Cerebellum (tissue), 4 donors: ENCODE measurements at places on chromosomes 5 and 9. TPM values are rescaled to one million over a fixed set of nuclear protein-coding genes. Genes with fewer than 3 reads are reported as not detected.

GRCh38 chr9:124220946-124221451 lies 36.8 kb upstream of the NEK6 start:
- DNase-seq = no peak

DNA sequence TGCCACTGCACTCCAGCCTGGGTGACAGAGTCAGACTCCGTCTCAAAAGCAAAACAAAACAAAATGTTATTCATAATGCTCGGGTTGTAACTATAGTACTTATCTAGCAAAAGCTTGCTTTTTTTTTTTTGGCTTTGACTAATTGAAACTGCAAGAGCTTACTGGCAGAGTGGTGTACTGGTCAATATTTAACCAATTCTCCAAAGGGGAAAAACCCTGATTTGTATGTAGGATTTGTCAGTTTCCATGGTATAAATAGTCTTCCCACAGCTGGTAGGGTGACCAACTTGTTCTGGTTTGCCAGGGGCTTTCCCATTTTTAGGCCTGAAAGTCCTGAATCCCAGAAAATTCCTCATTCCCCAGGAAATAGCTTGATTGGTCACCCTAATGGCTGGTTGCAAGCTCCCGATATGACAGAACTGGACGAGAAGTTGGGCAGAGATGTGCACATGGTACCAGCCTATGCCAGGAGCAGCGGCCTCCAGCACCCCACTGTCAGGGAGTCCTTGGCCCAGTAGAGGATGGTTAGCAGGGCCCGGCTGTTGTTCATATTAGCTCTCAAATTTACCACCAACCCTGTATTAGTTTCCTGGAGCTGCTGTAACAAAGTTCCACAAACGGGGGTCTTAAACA lies 58.0 kb downstream of the FXN start:
- no peak for DNase-seq

- no peak for DNase-seq
Measured at GRCh38 chr5:74624501-74624900, 16.0 kb downstream of the ENC1 start.

The SLC46A2 gene
- 0.73 TPM for total RNA-seq

- no peak for DNase-seq
Measured at GRCh38 chr5:1013238-1013947, 4.8 kb downstream of the NKD2 start.

- DNase-seq = no peak
Measured at GRCh38 chr9:27261517-27262211, 35.3 kb downstream of the EQTN start.

GRCh38 chr5:135944967-135945560 lies 9.7 kb downstream of the LECT2 start:
- peak; percentile 26 for DNase-seq

- no peak for DNase-seq
Measured at GRCh38 chr5:94153736-94154450, 412.5 kb upstream of the POU5F2 start.

GRCh38 chr5:133520062-133520461 lies 92.3 kb downstream of the FSTL4 start:
- DNase-seq = no peak

- DNase-seq = no peak
Measured at GRCh38 chr5:31477516-31477915, 54.4 kb downstream of the DROSHA start.

GRCh38 chr9:121878271-121878822 lies 214.8 kb downstream of the TTLL11 start:
- DNase-seq = no peak

The PCSK5 gene
- 31.7 TPM for total RNA-seq

- no peak for DNase-seq
Measured at GRCh38 chr5:67021962-67022361, 174.6 kb downstream of the CD180 start.

GRCh38 chr9:96040591-96041461 lies 165.3 kb downstream of the ERCC6L2 start:
- no peak for DNase-seq

DNA sequence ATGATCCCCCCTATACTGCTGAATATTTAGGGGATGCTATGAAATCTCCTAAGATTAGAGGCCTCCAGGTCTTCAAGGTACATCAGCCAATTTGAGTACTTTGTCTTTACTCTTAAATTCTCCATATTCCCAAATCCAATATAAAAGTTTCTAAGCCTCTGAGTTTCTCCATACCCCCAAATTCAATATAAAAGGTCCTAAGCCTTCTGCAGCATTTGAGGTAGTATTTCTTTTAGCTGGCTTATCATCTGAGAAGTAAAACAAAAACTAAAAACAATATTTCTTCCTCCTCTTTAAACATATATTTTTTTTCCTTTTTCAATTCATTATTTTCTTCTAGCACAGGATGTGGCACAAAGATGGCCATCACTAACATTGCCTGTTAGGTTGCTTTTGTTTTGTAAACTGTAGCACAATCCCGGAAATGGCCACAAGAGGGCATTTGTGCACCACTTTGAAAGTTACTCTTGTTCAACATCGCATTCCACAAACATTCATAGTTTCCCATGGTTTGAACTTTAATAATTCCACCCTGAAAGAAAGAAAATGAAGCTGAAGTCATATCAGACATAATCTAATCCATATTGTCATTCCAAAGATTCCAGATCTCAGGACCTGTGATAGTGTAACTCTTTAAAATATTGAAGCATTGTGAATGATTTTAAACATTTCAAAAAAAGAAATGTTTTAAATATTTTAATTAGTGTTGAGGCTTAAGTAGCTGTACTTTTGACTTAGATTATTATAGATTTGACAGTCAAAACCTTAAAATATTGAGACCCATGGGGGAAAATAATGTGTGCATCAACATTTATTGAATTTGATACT lies 21.0 kb upstream of the SCGB3A2 start:
- DNase-seq = peak; percentile 38
